Esophagus squamous epithelium (tissue), 5 donors: ENCODE measurements at places on chromosomes 3 and 15.

GRCh38 chr3:30435861-30436331 lies 170.5 kb upstream of the TGFBR2 start:
- DNase-seq = no peak

GRCh38 chr15:41230650-41231421 lies at the start of the genes CHP1 and EXD1:
TSS of gene CHP1 (plus strand) at chr15:41231268. CDS start at chr15:41231383, 115 bp downstream.
TSS of gene EXD1 (minus strand) at chr15:41230757. CDS start at chr15:41226575, 4,182 bp downstream.
- DNase-seq = peak; percentile 86

- DNase-seq = no peak
Measured at GRCh38 chr3:170614214-170614966, 28.5 kb upstream of the SLC7A14 start.

- no peak for DNase-seq
Measured at GRCh38 chr3:11903047-11903446, 56.4 kb upstream of the TAMM41 start.

DNA sequence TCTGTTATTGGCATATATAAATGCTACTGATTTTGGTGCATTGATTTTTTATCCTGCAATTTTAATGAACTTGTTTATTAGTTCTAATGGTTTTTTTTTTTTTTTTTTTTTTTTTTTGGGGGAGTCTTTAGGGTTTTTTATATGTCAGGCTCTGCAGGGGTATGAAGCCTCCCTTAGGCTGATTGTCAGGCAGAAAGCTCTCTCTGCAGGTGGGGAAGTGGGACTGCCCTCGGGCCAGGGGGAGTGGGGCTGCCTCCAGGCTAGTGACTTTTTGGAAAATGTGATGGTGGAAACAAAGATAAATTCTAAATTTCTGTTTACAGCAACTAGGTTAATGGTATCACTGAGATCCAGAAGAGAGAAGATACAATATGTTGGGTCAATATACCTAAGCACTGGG lies 14.4 kb upstream of the NAALADL2 start:
- DNase-seq = no peak

DNA sequence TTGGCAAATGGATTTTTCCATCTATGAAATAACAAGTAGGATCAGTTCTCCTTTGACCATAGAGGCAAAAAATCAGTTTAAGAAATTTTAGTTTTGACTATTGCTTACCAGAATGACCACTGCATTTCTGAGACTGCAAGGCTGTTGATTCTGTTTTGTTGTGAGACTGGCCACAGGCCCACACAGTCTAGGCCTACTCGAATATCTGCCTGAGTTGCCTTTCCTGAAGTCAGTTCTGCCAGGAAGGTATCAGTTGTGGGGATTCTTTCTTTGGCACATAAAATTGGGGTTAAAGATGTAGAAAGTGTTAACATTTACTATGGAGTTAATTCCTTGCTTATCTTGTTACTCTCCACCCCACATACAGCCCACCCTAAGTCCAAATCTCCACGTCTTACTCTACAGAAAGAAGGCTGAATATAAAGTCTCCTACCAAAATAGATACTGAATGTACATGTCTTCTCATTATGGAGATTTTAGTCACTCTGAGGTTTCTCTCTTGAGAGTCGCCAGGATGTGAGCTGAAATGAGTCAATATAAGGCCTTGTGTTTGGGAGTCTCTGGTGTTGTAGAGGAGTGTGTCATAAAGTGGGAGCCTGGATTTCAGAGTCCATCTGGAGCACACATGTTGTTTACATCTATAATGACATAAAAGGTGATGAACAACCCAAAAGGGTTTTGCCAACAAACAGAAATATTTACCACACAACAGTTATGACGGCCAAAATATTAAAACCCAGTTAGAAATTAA lies 45.0 kb upstream of the WWTR1 start:
- no peak for DNase-seq

- no peak for DNase-seq
Measured at GRCh38 chr3:130470126-130470525, 46.9 kb upstream of the COL6A6 start.

GRCh38 chr3:55673764-55674163 lies 186.7 kb upstream of the WNT5A start:
- DNase-seq = no peak
